GM20000 (cell line): ENCODE measurements at places on chromosomes 3 and 15.
A peak's percentile ranks its signal among the peaks of the same experiment; 100 is the strongest.

GRCh38 chr3:171736556-171736955, 73.7 kb downstream of the PLD1 start:
- no peak for DNase-seq

DNA sequence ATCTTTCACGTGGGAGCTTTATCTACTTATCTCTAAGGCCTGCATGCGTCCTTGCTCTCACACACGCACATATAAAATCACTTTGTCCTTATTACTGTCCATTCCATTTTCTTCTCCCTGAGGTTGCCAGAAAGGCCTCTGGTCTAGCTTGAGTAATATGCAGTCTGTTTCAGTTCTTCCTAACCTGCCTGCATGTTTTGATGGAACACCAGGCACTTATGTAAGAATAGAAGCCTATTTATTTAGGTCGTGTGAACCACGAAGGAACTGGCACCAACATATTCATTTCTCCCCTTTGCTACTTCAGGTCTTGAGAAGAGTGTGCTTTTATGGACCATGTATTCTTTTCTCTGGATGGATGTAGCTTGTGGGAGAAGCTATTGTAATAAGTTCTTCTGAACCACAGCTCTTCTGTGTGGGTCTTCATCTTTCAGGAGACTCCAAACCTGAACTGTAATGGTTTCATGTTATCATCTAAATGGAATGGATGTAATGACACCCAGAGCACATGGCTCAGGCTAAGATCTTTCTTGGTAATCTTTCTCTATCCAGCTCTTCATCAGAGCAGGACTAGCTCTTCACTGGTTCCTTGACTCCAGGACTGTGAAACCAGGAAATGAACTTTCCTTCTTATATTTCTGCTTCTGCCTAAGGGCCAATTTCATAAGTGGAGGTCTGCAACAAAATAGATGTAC, 53.8 kb downstream of the UBE2E2 start:
- DNase-seq = no peak

DNA sequence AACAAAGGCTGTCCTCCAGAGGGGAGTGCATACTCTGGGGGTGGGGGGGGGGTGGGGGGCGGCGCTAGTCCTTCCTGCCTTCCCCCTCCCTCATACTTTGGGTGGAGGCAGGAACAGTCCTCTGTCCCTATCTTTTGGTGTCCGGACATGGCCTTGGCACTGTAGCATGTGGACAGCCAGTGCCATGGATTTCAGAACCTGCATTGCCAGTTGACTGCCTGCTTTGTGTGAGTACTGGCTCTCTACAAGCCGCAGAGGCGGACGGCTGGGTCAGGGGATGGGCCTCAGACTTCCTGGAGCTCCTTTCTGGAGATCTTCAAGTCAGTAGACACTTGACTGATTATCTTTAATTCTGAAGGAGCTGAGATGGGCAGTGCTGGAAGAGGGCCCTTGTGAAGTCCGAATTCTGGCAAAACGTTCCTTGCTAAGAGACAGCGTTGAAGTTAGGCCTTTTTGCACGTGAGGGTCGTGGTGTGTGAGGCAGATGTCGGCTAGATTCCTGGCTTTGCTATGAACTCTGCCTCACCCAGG, 2.5 kb downstream of the CLDN11 start:
- no peak for DNase-seq

- no peak for DNase-seq
Observed at GRCh38 chr3:181906338-181906737, 194.6 kb downstream of the SOX2 start.

- no peak for DNase-seq
Observed at GRCh38 chr3:105622169-105622568, 246.6 kb downstream of the CBLB start.

DNA sequence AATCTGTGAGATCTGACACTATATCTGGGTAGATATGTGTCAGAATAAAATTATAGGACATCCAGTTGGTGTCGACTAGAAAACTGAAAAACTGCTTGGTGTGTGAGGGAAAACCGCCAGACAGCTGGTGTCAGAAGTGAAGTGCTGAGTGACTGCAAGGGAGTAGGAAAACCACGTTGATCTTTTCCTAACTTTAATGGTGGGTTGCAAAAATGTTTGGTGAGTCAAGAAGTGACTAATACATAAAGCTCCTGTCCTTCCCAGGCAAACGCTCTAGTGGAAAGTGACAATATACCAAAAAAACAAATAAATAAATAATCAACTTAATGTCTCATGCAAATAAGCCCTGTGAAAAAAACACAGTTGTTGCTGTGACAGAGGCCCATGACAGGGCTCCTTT, 7.3 kb upstream of the CD96 start:
- DNase-seq = no peak

- DNase-seq = peak; percentile 82
Observed at GRCh38 chr15:31230630-31231485, 95.8 kb upstream of the KLF13 start.

- DNase-seq = no peak
Observed at GRCh38 chr3:76552653-76553052, 487.2 kb upstream of the ROBO2 start.

- DNase-seq = peak; percentile 81
Observed at GRCh38 chr15:40069178-40070165, 30.5 kb upstream of the SRP14 start.

- peak; percentile 27 for DNase-seq
Observed at GRCh38 chr3:39809995-39810595, 686 bp downstream of the MYRIP start.
